H1 (cell line): ENCODE measurements at places on chromosomes 7 and 10. TPM values are rescaled to one million over a fixed set of nuclear protein-coding genes. Genes with fewer than 3 reads are reported as not detected.

DNA sequence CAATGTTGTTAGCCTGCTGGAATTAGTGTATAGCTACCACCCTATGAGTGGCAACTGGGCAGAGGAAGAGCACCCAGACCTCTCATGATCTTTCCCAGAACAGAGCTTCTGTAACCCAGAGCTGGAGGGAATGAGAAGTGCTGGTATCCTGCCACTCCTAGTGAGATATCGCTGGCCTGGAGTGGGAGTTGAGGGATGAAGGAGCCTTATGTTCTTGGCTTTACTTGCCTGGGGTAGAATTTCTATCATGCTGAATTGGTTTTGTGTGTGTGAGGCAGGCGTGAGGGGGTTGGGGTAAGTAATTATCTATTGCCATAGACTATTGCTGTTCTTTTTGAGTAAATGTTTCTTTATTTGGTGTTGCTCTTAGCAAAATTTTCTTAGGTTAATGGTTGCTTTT lies 146.6 kb downstream of the ATRNL1 start:
- DNase-seq, result no peak

DNA sequence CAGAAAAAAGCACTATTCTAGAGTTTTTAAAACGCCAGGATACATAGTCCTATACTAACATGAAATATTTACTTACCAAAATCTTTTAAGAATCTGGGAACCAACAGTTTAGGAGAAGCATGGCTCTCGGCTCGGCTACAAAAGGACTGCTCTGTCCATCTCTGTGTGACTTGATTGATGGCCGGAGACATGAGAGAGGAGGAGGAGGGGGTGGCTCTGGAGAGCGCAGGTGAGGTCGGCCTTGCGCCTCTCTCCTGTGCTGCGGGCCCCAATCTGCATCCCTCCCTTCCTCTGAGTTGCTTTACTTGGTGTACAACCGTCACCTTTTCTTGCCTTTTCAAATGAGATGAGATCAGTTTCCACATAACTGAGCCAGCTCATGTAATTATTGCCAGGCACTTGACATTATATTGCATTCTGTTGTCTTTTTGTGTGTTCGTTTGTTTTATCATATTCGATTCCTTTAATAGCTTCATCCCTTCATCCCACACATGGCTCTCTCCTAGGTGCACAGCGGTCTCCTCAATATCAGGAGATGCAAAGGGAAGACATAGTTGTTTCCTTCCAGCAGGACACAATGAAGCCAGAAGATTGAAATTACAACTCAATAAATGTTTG lies 87.8 kb upstream of the KLF6 start:
- no peak for DNase-seq

DNA sequence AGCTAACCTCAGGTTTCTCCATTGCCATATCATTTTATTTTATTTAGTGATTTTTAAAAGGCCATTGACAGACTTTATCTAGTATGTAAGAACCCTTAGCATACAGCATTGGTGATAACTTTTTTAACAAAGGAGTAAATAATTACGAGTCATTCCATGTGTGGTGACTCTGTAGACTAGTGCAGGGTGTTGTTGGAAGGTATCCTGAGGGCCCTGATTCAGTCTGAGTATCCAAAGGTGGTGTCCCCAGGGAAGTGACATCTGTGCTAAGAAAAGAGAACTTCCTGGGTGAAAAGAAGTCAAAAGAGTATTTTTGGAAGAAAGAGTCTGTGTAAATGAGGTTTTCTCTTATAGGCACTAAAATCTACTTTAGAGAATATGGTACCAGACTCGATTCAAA lies 308.4 kb downstream of the C7orf25 start:
- no peak for DNase-seq

DNA sequence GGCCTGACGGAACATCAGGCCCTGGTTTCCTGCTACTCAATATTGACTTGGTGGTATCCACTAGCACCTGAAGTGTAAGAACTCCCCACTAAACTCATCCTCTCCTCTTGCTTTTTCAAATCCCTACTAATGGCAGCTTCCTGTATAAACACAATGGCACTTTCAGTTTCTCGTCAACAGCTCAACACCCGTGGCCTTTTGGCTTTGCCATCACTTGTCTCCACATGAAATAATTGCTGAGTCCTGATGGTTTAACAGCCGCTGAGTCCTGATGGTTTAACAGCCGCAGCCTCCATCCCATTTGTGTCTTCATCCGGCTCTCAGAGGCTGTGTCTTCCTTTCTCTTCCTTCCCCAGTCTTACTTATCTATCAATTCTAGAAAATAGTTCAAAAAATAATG lies 261.4 kb upstream of the PITRM1 start:
- DNase-seq, result no peak

DNA sequence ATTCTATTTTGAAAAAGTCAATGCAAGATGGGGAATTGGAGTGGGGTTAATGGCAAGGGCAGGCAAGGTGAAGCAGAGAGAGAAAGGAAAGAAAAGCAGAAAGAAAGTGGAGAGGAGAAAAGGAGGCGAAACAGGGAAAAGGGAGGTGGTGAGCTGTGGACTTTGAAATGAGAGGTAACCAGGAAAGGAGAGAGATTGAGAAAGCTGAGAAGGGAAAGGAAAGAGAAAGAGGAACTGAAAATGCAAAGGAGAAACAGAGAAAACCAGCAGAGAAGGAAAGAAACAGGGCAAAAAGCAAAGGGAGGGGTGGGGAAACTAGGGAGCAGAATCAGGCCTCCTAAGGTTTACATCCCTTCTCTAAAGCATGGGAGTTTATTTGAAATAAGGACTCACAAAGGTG lies 72.5 kb upstream of the TPK1 start:
- no peak for DNase-seq

DNA sequence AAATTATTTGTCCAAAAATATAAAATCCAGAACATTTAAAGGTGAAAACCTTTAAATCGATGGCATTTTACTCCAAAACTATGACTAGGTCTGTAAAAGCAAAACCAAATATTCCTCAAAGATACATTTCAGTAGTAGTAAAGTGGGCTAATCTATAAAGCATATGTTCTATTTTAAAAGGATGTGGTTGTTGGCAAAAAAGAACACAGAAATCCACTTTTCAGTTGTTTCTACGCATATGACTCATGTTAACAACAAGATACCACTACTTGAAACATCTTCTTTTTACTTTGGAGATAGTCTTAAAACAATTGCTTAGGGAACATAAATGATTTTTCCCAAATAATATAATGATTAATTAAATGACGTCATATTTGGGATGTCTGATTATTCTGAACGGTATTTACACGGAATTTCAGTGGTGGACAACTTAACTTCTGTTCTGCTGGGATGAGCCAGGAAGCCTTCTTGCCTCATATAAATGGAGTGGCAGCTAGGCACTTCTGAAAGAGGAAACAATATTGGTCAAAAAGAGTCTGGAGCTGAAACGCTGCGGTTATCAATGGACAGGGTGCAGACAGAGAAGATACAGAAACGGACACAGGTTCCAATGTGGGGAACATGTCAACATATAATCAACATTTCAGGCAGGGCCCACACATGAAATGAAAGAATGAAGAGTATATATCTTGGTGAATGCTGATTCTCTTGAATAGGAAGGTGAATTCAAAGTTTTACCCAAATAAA lies 78.5 kb downstream of the ETV1 start:
- no peak for DNase-seq

DNA sequence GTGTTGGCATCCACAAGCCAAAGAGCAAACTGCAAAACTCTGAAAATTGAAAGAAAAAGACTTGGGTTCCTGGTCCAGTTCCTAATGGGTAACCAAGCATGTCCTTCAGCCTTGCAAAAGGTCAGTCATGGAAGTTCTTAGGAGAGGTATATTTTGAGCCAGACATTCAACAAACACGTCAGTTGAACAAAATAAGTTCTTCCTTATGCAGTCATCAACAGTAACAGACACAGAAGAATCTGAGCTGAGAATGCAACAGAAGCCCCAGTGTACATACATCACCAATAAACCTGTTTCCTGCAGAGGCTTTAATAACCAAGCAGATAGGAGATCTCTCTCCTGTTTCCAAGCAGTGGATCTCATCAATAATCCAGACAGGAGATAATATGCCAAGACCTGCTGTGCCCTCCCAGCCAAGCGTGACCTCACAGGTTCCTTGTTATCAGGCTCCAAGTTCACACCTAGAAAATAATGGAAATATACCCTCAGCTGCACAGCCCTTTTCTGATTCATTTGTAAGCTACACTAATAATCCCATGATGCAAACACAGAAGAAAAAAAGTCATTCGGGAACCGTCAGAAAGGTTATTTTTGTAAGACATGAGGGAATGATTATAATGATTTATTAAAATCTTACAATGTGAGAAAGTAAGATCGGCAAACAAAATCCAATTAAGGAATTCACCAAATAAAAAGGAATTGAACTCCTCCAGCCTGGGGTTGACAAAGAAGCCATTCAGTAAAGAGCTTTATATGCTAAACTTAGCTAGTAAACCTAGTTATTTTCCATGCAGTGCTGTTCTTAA lies 90.7 kb downstream of the DGKI start:
- DNase-seq, result no peak

GRCh38 chr7:34807548-34808340 lies 149.7 kb downstream of the NPSR1 start:
- DNase-seq, result no peak

- DNase-seq, result no peak
Measured at GRCh38 chr10:72089618-72090017, 1.3 kb upstream of the SPOCK2 start.

DNA sequence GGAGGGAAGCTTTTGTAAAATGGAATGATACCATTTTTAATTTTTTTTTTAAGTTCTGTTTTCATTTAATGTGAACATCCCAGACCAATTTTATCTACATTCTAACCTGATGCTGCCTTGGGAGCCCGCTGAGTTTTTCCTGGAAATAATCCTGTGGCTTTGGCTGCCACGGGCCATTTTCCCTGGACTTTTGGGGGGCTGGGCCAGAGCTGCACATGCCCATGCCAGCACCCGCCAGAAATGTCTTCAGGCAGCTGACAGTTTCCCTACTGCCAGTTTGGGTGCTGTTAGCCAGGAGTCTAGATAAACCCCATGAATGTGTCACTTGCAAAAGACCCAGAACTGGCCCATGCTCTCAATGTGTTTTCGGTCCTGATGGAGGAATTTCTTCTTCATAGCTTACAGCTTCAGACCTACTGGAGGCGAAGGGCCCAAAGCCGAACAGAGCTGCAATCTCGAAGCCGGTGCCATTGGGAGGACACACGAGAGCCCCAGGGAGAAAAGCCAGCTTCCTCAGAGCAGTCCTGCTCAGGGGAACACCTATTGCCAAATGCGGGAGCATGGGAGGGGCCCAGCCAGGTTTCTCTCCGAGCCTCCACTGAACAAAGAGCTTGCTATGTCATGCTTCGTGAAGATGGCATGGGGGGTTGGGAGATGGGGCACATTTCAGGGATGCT lies 444.2 kb upstream of the MKI67 start:
- no peak for DNase-seq

DNA sequence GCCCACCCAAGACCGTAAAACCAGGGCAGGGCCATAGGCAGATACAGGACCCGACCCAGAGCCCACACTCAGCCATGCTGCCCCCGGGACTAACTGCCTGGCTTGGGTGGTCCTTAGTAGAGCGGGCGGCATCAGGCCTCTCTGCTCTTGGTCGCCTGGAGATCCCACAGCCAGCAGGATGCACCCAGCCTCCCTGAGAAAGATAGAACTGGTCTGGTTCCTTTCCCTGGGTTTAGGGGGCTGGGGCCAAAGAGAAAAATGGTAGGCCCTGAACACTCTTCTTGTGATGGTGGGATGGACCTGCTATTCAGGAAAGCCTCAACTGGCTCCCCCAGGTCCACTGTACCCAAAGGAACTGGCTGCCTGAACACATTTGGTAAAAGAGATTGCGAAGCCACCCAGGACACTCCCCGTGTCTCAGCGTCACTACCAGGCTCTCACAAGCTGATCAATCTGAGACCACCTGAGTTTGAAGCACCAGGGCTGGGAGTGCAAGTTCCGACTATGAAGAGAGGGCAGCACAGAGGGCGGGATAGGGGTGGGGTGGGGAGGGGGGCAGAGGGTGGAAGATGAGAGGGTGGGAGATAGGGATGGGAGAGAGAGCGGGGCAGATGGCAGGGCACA lies 591.5 kb downstream of the DNAJB6 start:
- no peak for DNase-seq

DNA sequence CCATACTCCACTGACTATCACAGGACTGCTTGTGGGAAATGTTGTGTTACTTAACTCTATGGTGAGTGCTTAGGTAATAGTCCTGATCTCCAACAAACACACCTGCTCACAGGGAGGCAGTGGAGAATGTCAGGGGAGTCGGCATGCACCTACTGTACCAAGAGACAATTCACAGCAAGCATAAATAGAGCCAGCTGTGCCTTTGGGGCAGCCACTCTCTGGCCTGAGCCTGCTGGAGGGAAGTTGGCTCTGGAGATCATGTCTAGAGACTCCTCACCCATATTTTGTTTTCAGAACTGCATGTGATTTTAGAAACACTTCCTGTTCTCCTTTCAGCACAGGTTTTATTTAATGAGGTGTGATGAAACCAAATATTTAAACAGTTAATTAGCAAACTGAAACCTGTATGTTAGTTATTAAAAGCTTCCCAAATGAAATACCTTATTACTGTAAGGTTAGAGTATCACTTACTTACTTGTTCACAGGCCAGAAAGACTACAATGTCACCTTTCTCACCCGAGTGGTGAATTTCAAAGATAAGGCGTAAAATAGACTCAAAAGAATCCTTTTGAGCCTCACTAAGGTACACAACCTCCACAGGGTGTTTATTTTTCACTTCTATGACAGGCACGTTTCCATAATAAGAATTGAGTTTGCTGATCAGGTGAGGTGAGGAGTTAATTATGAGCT lies 21.8 kb downstream of the DHX32 start:
- no peak for DNase-seq

GRCh38 chr7:116862234-116862950 lies at the start of gene CAPZA2:
TSS of gene CAPZA2 (plus strand) at chr7:116862587. CDS start at chr7:116862612, 25 bp downstream.
- DNase-seq, result peak; percentile 63

- DNase-seq, result peak; percentile 38
Measured at GRCh38 chr10:48455055-48455391, 148.5 kb downstream of the MAPK8 start.

GRCh38 chr10:94366382-94366781 lies 3.6 kb upstream of the NOC3L start:
- no peak for DNase-seq

- DNase-seq, result no peak
Measured at GRCh38 chr10:34722404-34722803, 92.7 kb downstream of the PARD3 start.

- DNase-seq, result no peak
Measured at GRCh38 chr10:76297780-76298281, 866.4 kb downstream of the LRMDA start.

DNA sequence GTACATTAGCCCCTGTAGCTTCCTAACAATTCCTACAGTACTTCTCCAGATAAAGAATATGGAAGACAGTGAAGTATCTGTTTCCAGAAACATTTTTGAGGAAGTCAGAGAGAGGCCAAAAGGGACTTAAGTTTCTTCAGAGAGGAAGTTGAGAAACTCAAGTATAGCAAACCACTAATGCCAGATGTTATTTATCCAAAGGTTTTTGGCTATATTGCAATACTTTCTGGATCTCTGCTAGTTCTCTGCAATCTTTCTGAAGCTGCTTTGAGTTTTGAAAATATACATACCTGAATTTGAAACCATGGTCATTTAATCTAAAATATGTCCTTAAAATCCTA lies 64.7 kb downstream of the BICC1 start:
- DNase-seq, result no peak

The ARHGEF35 gene
- 11.8 and 14.2 TPM in 2 replicates for total RNA-seq

The GBX1 gene
- not detected in 2 replicates for total RNA-seq

The CTTNBP2 gene
- total RNA-seq, result 30.9 and 35.1 TPM in 2 replicates

The MACC1 gene
- total RNA-seq, result 17.1 and 17.2 TPM in 2 replicates

The EGR2 gene
- total RNA-seq, result 2.1 and 3.0 TPM in 2 replicates

The LRRN3 gene
- 0.19 and 0.20 TPM in 2 replicates for total RNA-seq

The CCDC146 gene
- total RNA-seq, result 0.63 and 2.4 TPM in 2 replicates

The ITGB8 gene
- 3.6 TPM in 2 replicates for total RNA-seq

The AGK gene
- total RNA-seq, result 30.0 and 34.0 TPM in 2 replicates

The HTR7 gene
- 24.6 and 26.9 TPM in 2 replicates for total RNA-seq

The THSD7A gene
- 1.2 and 1.6 TPM in 2 replicates for total RNA-seq

The PTN gene
- 27.8 and 28.6 TPM in 2 replicates for total RNA-seq

The DNAJC12 gene
- total RNA-seq, result 2.9 and 4.2 TPM in 2 replicates

The CPXM2 gene
- 2.5 and 2.9 TPM in 2 replicates for total RNA-seq
